ENCODE measurements at places on chromosomes 11 and 22.

DNA sequence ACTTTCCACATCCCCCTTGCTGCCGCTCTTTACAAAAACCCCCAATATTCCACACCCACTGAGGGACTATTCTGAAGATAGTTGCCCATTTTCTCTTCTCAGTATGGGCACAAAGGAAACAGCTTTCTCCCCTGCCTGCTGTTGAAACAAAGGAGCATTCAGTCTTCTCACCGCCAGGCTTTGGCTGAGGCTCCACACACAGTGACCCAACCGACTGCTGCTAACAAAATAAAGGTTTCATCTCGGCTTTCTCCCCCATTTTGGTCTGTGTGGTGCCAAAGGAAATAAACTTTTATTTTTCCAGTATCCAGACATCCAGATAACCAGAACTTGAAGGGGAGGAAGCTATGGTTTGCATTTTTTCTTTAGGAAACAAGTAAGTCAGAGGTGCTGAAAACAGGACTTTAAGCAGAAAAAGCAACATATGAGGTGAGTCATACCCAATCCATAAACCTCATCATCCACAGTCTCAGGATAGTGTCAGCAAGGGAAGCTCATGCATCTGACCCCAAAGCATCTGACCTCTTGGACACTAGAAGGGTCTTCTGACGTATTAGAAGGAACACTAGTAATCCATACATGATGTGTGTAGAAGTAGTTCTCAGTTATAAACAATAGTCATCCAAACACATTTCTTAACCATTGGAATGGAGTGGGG is 6.4 kb downstream of the CLMP start:
- peak; percentile 55 for DNase-seq

- no peak for DNase-seq
These were observed 3.4 kb downstream of the ARSA start for GRCh38 chr22:50624347-50625130.

GRCh38 chr11:2835296-2835695 is 50.3 kb downstream of the CDKN1C start:
- DNase-seq = no peak

DNA sequence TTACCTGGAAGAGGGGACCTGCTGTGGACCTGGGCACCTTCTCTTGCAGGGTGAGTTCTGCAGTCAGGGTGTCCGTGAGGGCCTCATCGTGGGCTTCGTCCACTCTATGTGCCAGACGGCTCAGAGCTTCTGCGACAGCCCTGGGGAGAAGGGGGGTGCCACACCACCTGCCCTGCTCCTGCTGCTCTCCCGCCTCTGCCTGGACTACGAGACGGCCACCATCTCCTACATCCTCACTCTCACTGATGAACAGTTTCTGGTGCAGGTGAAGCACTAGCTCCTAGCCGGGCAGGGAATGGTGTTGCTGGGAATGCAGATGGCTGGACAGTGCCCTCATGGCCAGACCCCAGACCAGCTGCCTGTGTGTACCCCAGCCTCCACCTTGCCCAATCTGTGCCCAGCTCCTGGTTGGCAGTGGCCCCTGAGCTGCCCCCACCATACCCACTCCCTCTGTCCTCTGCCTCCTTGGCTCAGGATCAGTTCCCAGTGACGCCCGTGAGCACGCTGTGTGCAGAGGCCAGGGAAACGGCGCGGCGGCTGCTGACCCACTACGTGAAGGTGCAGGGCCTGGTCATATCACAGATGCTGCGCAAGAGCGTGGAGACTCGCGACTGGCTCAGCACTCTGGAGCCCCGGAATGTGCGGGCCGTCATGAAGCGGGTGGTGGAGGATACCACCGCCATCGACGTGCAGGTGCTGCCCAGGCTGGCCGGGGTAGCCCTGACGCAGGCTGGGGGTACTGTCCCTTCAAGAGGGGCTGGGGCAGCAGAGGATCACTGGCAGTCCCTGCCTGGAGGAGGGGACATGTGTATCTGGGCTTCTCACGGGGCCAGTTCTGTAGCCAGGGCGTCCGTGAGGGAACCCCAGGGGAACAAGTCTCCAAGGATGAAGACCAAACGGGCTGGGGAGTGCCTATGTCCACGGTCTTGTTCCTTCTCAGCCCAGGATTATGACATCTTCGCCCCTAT is 2.2 kb upstream of the TM7SF2 start:
- no peak for DNase-seq

- no peak for DNase-seq
These were observed 11.0 kb upstream of the PICK1 start for GRCh38 chr22:38046070-38046748.

Measured in cerebellar cortex (tissue), 1 donor.